Hepatocyte (in vitro differentiated cells): ENCODE measurements at places on chromosomes 12 and 14. TPM values are rescaled to one million over a fixed set of nuclear protein-coding genes. Genes with fewer than 3 reads are reported as not detected.

GRCh38 chr12:91687052-91688017, 458.3 kb downstream of the BTG1 start:
- no peak overlapping the region for H3K4me3 ChIP-seq
- no peak for DNase-seq
- H3K4me1 ChIP-seq = no peaks in the 10 kb centered on the region
- H3K27ac ChIP-seq = no peak overlapping the region
- H3K27me3 ChIP-seq = no peaks in the 10 kb centered on the region

DNA sequence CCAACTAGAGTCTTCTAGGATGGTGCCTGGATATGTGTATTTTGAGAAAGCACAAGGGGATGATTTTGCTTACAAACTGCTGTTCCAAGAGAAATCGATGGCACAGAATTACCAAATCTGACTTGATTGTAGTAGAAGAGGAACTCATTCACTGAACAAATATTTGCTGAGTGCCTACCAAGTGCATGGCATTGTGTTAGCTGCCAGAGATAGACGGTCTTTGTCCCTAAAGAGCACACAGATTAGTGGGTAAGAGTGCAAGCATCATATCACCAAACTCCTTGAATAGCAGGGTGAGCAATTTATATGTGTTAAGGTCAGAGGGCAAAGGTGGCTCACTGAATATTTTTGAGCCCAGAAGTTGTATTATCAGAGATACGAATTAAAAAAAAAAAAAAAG, 3.5 kb upstream of the FOXN3 start:
- H3K27ac ChIP-seq = no peak overlapping the region
- H3K4me1 ChIP-seq = peaks cover 24% of the 10 kb centered on the region
- no peaks in the 10 kb centered on the region for H3K36me3 ChIP-seq
- no peak for DNase-seq
- no peak overlapping the region for H3K4me3 ChIP-seq
- no peaks in the 10 kb centered on the region for H3K27me3 ChIP-seq

GRCh38 chr12:105223352-105223845, 12.6 kb downstream of the APPL2 start:
- DNase-seq = no peak
- peaks cover 47% of the 10 kb centered on the region for H3K4me1 ChIP-seq
- H3K27me3 ChIP-seq = no peaks in the 10 kb centered on the region

GRCh38 chr12:130965214-130965613, 11.5 kb downstream of the ADGRD1 start:
- no peak overlapping the region for H3K27ac ChIP-seq
- no peak for DNase-seq
- peaks cover 14% of the 10 kb centered on the region for H3K4me1 ChIP-seq

GRCh38 chr12:127400221-127400620, 866.7 kb upstream of the TMEM132C start:
- no peaks in the 10 kb centered on the region for H3K4me1 ChIP-seq
- H3K4me3 ChIP-seq = no peak overlapping the region
- no peaks in the 10 kb centered on the region for H3K36me3 ChIP-seq
- H3K27ac ChIP-seq = no peak overlapping the region

GRCh38 chr12:1443421-1444141, 150.8 kb downstream of the FBXL14 start:
- no peaks in the 10 kb centered on the region for H3K36me3 ChIP-seq
- peak overlapping the region; percentile 19 for H3K27ac ChIP-seq
- H3K4me1 ChIP-seq = peaks cover 4% of the 10 kb centered on the region
- no peak overlapping the region for H3K4me3 ChIP-seq

The AP1G2 gene
- total RNA-seq = 87.5 and 114 TPM in 2 replicates

The SUPT16H gene
- 58.1 and 62.8 TPM in 2 replicates for total RNA-seq

DNA sequence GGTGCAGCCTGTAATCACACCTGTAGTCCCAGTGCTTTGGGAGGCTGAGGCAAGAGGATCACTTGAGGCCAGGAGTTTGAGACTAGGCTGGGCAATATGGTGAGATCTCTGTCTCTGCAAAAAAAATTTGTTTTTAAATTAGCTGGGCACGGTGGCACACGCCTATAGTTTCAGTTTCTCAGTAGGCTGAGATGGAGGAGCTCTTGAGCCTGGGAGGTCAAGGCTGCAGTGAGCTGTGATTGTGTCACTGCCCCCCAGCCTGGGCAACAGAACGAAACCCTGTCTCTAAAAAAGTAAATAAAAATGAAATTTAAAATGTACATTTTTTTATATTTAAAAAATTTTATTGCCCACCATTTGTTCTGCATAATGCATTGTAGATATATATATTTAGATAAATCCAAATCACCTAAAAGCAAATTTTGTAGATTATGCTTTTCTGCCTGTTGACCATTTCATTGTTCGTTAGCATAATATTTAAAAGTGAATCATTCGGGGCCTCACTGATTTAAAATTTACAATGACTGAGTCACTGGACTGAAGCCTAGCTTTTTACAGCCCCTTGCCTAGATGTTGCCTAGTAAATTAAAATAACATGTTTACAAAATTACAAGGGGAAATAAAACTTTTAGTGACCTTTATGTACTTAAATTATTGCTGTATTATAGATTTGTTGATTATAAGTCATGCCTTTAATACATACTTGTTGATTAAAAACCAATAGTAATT, 87.9 kb downstream of the USP15 start:
- H3K4me3 ChIP-seq = no peak overlapping the region
- DNase-seq = no peak
- no peaks in the 10 kb centered on the region for H3K4me1 ChIP-seq

The SP7 gene
- total RNA-seq = 0.20 TPM in 1 of 2 replicates, not detected in the other

DNA sequence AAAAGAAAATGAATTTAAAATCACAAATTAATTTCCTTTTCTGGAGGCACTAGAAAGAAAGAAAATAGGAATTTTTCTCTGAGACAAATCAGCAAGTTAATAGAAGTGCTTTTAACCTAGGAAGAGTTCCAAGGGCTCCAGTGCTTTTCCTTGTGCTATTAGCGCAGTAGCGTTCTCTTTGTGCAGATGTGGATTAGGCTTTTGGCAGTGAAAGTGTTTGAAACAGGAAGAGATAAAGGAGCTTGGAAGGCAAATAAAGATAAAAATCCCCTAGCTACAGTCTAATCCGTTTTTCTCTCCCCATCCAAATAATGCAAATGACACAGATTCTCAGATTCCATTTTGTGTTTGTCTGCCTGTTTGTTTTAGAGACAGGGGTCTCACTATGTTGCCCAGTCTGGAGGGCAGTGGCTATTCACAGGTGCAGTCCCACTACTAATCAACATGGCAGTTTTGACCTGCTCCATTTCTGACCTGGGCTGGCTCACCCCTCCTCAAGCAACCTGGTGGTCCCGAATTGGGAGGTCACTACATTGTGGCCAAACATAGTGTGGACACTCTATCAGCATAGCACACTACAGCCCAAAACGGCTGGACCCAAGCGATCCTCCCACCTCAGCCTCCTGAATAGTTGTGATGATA, 166.1 kb downstream of the PAWR start:
- peaks cover 4% of the 10 kb centered on the region for H3K4me1 ChIP-seq
- no peak overlapping the region for H3K27ac ChIP-seq
- no peak overlapping the region for H3K4me3 ChIP-seq
- H3K27me3 ChIP-seq = no peaks in the 10 kb centered on the region
- DNase-seq = no peak

- H3K36me3 ChIP-seq = no peaks in the 10 kb centered on the region
- H3K4me1 ChIP-seq = no peaks in the 10 kb centered on the region
- no peak overlapping the region for H3K27ac ChIP-seq
- DNase-seq = no peak
Measured at GRCh38 chr12:2653461-2653965, 141.3 kb upstream of the FKBP4 start.

DNA sequence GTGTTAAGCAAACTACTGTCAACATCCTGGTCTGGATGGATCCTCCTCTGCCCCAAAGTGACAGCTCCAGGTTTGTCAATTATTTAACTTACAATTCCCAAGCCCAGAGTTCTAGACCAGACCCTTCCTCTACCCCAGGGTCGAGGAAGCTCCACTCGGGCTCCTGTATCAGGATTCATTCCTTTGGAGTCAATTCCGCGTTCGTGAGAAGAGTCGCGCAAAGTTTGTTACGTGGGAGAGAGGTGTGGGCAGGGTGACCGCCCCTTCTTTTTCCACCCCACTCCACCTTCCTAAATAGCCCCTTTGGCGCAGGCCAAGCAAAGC, 479 bp downstream of the SEL1L start:
- peak overlapping the region; percentile 60 for H3K4me3 ChIP-seq
- no peaks in the 10 kb centered on the region for H3K36me3 ChIP-seq

- peaks cover 40% of the 10 kb centered on the region for H3K4me1 ChIP-seq
- H3K4me3 ChIP-seq = peak overlapping the region; percentile 100
- peak overlapping the region; percentile 91 for H3K27ac ChIP-seq
- H3K36me3 ChIP-seq = no peaks in the 10 kb centered on the region
Measured at GRCh38 chr12:122979908-122980182, 636 bp upstream of the ARL6IP4 start.

DNA sequence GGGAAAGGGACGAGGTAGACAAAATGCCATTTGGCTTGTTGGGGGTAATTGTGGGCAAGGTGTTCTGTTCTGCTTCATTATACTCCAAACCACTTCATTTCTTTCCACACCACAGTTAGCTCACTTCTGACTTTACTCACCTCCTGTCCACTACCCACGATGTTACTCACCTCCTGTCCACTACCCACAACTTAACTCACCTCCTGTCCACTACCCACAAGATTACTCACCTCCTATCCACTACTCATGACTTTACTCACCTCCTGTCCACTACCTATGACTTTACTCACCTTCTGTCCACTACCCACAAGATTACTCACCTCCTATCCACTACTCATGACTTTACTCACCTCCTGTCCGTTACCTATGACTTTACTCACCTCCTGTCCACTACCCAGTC, 10.1 kb upstream of the TWF1 start:
- H3K27me3 ChIP-seq = peaks cover 4% of the 10 kb centered on the region
- DNase-seq = no peak
- H3K4me3 ChIP-seq = no peak overlapping the region
- no peak overlapping the region for H3K27ac ChIP-seq

GRCh38 chr12:96402061-96402460, 1.8 kb upstream of the CDK17 start:
- H3K4me1 ChIP-seq = peaks cover 13% of the 10 kb centered on the region
- no peak for DNase-seq
- H3K27ac ChIP-seq = no peak overlapping the region
- no peak overlapping the region for H3K4me3 ChIP-seq
- H3K36me3 ChIP-seq = no peaks in the 10 kb centered on the region
- H3K27me3 ChIP-seq = no peaks in the 10 kb centered on the region

DNA sequence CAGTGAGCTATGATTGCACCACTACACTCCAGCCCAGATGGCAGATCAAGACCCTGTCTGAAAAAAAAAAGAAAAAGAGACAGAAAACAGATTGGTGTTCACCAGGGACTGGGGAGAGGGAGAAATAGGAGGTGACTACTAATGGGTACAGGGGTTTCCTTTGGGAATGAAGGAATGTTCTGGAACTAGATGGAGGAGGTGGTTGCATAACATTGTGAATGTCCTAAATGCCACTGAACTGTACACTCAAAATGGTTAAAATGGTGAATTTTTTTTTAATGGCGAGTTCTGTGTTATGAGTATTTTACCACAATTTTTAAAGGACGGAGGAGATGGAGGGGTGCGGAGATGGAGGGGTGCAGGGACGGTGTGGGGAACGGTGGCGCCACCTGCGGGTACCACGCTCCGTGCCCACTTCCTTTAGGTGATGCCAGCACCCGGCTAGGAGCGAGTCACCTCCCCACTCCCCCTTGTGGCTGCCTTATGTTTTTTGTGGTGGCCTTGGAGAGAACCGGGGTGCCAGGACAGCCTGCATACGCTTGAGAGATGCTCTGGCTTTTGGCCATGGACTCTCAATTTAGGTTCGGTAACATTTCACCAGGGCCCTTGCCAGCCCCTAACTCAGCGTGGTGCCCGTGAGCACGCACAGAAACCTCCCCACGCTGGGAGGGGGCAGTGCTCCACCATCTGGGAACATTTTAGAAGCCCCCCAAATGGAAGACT, 16.1 kb downstream of the UBC start:
- no peak for DNase-seq
- H3K4me3 ChIP-seq = no peak overlapping the region
- no peaks in the 10 kb centered on the region for H3K27me3 ChIP-seq
- H3K27ac ChIP-seq = no peak overlapping the region

GRCh38 chr12:18992336-18992735, 137.2 kb upstream of the PLEKHA5 start:
- no peaks in the 10 kb centered on the region for H3K36me3 ChIP-seq
- no peaks in the 10 kb centered on the region for H3K27me3 ChIP-seq
- H3K27ac ChIP-seq = no peak overlapping the region
- no peak for DNase-seq
- H3K4me3 ChIP-seq = no peak overlapping the region
- H3K4me1 ChIP-seq = no peaks in the 10 kb centered on the region

DNA sequence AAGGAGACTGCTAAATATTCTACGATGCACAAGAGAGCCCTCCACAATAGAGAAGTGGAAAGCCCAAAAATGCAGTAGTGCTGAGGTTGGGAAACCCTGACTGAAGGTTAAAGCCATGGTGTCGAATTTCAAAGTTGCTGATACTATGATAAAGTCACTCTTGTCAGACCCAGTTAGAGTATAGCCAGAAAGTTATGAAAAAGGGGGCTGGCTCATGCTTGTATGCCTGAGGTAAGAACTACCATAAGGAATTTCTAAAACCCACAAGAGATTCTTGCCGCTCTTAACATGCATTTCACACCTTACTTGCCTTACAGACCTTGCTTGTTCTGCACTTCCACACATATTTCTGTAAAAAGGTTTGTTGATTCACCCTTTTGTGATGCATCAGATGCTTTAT, 184.6 kb downstream of the SLC6A15 start:
- no peaks in the 10 kb centered on the region for H3K4me1 ChIP-seq
- H3K4me3 ChIP-seq = no peak overlapping the region
- no peaks in the 10 kb centered on the region for H3K27me3 ChIP-seq
- H3K27ac ChIP-seq = no peak overlapping the region

The USP44 gene
- total RNA-seq = 0.32 and 0.80 TPM in 2 replicates

DNA sequence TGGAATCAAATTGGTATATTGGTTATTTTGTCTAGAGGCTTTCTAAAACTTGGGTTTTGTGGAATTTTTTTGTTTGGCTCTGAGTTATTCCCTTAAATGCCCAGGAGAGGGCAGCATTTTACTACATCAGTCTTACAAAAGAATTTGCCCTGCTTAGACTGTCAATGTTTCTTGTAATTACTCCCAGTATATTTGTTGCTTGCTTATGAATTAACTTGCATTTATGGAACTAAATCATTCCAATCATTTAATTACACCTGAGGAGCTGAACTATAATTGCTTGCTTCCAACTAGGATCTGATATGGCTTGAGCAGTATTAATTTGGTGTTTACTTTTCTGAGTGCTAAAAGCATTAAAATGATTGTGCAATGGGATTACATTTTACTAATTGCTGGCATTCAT, 48.7 kb downstream of the MIPOL1 start:
- H3K36me3 ChIP-seq = no peaks in the 10 kb centered on the region
- no peak overlapping the region for H3K27ac ChIP-seq
- no peak overlapping the region for H3K4me3 ChIP-seq

The ERP27 gene
- 48.0 and 49.7 TPM in 2 replicates for total RNA-seq

- H3K27ac ChIP-seq = no peak overlapping the region
- no peaks in the 10 kb centered on the region for H3K36me3 ChIP-seq
- peaks cover 30% of the 10 kb centered on the region for H3K4me1 ChIP-seq
- H3K4me3 ChIP-seq = no peak overlapping the region
- H3K27me3 ChIP-seq = no peaks in the 10 kb centered on the region
- DNase-seq = no peak
Measured at GRCh38 chr12:116594325-116595038, 35.3 kb downstream of the MAP1LC3B2 start.

The SMIM41 gene
- total RNA-seq = not detected in 2 replicates
